CD4-positive, alpha-beta T cell (primary cell): ENCODE measurements at places on chromosomes 5 and 9.

- no peak for DNase-seq
These were observed at the start of gene HAPLN1 for GRCh38 chr5:83720836-83721537. Gene HAPLN1 (minus strand): TSS chr5:83720855. CDS start chr5:83673523, 47,332 bp downstream.

DNA sequence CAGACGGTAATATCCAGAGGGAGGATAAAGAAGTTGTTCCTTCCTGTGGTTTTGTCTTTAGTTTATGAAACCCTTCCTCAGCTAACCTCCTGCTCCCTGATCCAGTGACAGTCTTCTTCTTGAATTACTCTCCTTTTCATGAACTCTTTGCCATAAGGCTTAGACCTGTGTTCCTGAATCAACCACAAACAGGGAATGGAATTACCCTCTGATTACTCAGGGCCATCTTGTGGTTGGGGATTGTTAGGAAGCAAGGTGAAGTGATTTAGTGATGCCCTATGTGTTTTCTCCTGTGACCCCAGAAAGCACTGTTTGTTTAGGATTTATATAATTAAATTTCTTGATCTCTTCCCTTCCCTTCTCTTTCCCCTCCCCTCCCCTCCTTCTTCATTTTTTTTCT lies 409.1 kb downstream of the TAF11L14 start:
- no peak for DNase-seq

DNA sequence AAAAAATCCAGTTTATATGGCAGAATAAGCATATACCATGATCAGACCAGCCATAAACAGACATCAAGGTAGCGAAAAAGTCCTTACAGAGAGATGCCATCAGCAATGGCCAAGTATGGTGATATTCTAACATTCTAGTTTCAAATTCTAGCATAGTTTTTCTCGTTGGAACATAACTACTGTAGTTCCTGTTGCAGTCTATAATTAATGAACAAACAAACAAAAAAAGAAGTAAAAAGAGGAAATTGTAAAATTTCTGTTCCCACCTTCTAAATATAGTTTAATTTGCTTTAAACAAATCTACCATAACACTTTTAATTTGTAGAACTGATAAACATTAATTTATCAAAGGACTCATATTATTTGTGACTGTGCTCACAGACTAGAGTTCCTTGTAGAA lies 9.9 kb upstream of the CD180 start:
- DNase-seq: no peak

- DNase-seq: no peak
These were observed 11.6 kb upstream of the CMBL start for GRCh38 chr5:10319202-10319851.

DNA sequence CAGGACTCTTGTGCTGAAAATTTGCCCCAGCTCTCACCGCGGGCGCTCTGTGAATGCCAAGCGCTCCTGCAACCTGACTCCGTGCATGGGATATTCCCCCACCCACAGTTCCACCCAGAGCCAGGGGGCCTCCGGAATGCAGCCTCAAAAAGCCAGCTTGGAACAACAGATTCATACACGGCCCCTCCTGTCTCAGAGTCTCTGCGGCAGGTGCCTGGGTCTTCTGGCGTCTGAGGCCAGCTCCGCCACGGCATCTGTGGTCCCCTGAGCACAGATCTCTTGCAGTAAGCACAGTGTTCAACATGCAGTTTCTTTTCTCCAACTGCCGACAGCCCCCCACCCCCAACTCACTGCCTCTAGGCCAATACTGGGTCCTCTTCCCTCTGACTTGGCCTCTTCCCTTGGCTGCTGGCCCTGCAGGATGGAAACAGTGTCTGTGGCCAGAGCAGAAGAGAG lies 355.7 kb upstream of the IRX2 start:
- no peak for DNase-seq

DNA sequence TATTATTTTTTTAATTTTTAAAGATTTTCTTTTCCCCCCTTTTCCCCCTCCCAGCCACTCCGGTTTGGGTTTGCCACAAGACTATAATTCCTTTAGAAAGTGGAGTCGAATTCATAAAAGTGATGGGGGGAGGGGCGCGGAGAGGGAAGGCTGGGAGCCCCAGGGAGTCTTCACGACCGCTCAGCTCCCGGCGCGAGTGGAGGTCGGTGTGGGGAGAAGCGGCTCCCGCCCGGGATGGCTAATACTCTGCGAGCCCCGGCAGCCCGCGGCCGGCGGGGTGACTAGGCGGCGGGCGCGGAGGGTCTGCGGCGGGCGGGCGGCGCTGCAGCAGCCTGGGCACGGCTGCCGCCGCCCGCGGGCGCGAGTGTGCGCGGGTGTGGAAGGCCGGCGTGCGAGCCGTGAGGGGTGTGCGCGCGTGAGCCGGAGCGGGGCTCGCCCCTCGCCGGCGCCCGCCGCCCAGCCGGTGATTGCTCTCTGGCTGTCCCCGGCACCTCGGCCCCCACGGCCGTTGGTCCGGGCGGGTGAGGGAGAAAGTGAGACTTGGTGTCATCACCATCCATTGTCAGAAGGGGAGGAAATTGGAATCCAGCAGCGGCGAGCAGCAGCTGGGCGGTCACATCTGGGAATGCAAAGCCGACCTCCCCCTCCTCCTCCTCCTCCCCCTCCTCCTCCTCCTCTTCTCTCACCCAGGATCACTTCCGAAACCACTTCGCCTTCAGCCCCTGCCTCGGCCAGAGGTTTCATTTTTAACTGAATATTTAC lies at the start of gene PARP8:
TSS of gene PARP8 (plus strand) at position 377 of the 762 bp plus-strand sequence. CDS start 459 bp downstream, outside the sequence.
- DNase-seq: peak; percentile 53

GRCh38 chr9:16627967-16628366 lies 242.5 kb downstream of the BNC2 start:
- DNase-seq: no peak
